Stimulated activated CD8-positive, alpha-beta memory T cell treated with anti-CD3 and anti-CD28 coated beads, Interleukin-4, amount 100 ng/mL, for 4 hours (primary cell): ENCODE measurements at places on chromosomes 12 and 14.

DNA sequence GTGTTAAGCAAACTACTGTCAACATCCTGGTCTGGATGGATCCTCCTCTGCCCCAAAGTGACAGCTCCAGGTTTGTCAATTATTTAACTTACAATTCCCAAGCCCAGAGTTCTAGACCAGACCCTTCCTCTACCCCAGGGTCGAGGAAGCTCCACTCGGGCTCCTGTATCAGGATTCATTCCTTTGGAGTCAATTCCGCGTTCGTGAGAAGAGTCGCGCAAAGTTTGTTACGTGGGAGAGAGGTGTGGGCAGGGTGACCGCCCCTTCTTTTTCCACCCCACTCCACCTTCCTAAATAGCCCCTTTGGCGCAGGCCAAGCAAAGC is 479 bp downstream of the SEL1L start:
- peak; percentile 1 for DNase-seq

DNA sequence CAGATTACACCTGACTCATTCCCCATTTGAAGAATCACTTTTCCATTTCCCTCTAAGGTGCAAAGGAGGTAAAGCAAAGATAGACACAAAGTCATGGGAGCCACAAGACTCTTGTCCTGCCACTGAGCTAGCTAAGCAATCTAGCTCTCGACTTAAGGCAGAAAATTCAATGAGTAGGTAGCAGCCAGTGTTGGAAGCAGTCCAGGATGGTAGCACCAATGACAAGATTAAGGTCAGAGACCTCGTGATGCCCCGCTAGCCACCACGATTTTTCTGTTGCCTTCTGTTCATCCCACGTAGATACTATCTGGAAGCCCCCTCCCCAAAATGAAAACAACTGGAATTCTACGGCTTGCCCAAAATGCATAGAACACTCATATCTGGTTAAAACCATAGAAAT is 1.4 kb downstream of the VAMP1 start:
- no peak for DNase-seq

- no peak for DNase-seq
Observed at GRCh38 chr14:69632164-69632563, 20.8 kb downstream of the SUSD6 start.

- no peak for DNase-seq
Observed at GRCh38 chr14:55238019-55238680, 33.1 kb upstream of the FBXO34 start.

DNA sequence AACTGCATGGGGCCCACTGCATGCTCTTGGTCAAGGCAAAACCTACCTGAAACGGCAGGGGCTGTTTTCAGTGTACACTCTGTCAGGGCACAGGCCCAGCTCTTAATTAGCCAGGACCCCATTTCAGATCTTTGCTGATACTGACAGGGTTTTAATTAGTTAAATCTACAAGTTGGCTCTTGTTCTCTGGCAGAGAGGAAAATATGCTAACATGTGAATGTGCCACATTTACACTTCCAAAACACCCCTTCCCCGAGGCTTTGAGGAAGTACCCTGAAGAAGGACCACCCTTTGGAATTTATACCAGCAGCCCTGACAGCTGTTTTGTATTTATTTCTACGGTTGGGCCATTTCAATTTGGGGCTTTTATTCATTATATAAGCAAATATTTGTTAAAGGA is 66.3 kb downstream of the OTX2 start:
- DNase-seq, result no peak

- DNase-seq, result no peak
Observed at GRCh38 chr12:85374981-85375380, 95.0 kb downstream of the ALX1 start.

DNA sequence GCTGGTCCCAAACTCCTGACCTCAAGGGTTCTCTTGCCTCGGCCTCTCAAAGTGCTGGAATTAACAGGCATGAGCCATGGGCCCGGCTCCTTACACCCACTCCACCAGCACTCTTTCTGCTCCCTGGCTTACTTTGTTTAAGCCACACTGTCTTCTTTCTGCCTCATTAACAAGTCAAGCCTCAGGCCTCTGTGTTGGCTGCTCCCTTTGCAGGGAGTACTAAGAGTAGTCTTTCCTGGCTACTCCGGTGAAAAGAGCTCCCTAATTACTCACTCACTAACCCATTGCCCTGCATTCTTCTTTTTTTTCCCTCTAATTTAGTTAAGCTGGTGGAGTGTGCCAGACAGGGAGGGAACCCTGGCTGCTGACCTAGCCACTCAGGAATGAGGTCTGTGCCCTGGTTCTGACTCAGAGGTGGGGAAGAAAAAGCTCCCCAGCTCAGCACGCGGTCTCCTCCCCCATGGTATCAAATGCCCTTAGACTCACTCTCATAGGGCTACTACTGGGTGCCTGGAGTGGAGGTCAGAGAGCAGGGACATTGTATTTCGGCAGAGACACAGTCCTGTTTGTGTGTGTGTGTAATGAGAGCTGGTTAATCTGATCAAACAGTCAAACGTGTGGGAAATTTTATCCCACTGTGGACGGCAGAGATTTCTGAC is 19.8 kb downstream of the GALNT6 start:
- no peak for DNase-seq

- DNase-seq, result no peak
Observed at GRCh38 chr12:132835076-132836025, 6.7 kb upstream of the GOLGA3 start.

DNA sequence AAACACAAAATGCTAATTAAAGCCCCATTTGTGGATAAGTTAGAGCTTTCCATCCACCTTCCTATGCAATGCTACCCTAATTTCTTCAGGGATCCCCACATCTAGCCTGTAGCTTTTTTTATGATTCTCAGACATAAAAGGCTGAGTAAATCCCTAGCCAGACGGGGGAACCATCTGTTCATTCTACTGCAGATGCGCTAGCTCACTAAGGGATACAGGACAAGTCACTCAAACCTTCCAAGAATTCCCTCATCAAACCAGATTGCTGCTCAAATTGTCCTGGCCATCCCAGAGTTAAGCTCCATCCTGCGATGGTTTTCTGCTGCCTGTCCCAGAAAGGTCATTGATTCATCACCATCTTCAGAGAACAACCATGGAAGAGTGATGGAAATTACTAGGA is 56.7 kb downstream of the MYRFL start:
- no peak for DNase-seq

DNA sequence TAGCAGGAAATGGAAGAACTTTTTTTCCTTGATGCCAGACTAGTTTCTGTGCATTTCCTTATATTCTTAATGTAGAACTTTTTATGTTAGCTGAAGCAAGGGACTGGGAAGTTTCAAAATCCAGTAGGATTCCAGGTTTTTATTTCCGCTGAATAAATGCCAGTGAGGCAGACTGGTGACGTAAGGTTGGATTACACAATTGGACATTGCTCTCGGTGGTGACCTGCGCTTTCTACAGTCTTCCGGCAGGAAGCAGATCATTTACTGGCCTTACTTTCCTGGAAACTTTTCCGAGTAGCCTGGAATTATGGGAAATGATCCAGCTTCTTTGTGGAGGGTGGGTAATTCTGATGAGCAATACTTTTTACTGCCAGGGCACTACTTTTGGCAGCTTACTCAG is 3.6 kb downstream of the IFT43 start:
- no peak for DNase-seq

- DNase-seq, result no peak
Observed at GRCh38 chr12:123049398-123050240, 69.1 kb downstream of the ARL6IP4 start.

DNA sequence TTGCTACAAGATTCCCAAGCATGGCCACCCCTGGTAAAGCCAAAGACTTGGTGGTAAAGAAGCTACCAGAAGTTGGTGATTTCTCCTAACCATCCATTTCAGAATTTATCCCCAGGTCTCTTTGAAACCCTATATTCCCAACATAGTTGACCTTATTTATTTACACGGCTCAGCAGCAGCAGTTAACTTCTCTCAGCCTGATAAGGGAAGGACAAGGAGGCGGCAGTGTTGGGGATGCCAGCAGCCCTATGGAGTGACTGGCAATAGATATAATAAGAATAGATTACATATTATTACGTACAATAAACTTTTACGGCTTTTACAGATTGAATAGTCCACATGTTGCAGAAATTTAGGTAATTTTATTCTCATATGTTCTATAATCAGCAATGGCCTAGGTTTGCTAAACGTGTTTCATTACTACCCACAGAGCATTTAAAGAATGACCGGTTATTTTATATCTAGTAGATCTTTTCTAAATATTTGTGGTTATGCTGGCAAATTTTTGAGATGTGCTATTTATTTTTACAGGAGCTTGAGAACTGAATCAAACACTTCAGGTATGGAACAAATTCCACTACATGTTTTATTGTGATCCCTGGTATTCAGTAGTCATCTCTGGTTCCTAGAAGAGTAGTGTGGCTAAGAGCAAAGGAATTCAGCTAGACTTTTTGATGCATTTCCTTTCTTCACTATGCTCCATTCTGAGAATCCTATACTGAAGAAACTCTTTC is 19.8 kb upstream of the PALS1 start:
- DNase-seq, result no peak

DNA sequence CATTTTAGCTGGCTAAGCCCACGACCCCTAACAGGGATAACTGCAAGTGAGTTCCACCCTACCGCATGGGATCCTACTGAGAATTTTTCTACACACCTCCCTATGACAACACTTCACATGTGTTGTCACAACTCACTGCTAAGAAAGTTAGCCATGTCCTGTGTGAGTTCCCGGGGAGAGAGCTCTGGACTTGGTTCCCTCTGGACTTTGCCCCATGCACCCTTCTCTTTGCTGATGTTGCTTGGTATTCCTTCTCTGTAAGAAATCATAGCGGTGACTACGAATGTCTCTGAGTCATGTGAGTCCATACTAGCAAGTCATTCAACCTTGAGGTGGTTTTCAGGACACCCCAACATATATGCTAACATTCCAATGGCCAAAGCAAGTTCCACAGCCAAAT is 9.5 kb upstream of the CDKN3 start:
- no peak for DNase-seq

- DNase-seq, result no peak
Observed at GRCh38 chr14:49766839-49767238, 1.1 kb upstream of the KLHDC2 start.

- DNase-seq, result no peak
Observed at GRCh38 chr14:65922142-65922541, 509.6 kb downstream of the FUT8 start.

GRCh38 chr12:29726321-29726692 is 57.4 kb downstream of the TMTC1 start:
- DNase-seq, result no peak

DNA sequence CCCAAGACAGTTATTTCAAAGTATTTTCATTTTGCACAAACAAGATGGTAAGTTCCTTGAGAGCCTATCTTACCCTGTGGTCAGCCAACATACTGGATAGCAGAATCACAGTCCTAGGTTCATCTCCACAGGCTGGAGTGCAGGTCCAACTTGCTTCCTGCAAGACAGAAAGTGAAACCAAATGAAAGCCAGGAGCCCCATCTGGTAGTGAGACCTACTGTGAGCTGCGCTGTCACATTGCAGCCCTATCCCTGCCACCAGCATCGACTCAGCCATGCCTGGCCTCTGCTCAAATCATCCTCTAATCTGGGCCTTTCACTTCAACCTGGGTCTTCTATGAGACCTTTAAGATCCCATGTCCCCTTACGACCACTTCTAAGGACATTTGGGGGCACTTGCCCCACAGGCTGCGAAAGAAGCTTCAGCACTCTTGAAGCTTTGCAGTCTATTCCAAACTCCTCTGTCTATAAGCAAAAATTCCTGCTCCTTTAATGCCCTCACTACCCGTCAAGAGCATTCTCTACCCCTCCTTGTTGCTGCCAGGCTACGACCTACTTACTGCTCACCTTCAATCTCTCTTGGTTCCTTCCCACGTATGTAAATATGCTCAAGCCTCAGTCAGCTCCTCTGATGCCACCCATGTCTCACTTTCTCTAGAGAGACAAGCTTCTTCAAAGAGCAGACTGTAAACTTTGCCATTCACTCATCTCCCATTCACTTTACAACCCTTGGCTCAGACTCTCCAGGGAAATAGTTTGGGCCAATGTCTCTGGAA is 55.9 kb upstream of the TSPAN11 start:
- no peak for DNase-seq

DNA sequence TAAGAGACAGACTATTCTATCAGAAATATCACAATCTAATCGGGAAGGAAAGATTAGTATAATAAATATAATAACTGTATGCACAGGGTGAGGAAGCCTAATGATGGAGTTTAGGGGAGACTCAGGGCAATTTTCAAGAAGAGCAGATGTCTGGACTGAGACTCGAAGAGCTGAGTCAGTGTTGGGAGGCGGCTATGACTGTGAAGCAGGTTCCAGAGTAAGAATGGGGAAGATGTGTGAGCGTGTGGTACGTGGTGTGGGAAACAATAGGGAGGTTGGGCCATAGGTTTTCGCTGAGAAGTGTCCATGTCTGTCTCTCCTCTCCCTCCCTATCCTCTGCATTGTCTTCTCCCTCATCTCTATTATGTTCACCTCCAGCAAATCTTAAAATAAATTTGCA is 85.6 kb downstream of the LMO3 start:
- DNase-seq, result no peak

DNA sequence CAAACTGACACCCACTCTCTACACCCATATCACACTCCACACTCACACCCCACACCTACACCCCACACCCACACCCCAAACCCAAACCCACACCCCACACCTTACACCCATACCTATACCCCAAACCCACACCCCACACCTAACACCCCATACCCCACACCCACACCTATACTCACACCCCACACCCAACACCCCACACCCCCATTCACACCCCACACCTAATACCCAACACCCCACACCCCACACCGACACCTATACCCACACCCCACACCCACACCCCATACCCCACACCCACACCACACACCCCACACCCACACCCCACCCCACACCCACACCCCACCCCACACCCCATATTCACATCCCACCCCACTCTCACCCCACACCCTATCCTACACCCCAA is 38.5 kb downstream of the TMEM120B start:
- DNase-seq, result no peak

DNA sequence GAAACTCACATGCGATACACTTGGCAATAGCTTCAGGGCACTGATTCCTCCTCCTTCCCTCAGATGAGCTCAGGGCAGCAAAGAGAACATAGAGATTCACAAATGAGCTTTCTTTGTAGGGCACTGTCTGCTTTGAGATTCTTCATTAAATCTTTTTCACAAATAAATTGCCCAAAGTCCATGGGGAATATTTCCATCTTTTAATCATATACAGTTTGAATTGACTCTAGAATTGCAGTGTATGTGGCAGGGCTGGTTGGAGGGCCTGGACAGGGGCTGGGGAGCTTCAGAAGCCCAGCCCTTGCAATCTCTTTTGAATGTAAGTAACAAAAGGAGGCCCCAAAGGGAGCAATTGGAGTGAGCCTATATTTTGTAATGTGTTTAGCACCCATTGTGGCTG is 197.5 kb downstream of the NOVA1 start:
- no peak for DNase-seq
